Posterior vena cava (tissue), 2 donors: ENCODE measurements at places on chromosomes 1 and 21. TPM values are rescaled to one million over a fixed set of nuclear protein-coding genes. Genes with fewer than 3 reads are reported as not detected.
A peak's percentile ranks its signal among the peaks of the same experiment; 100 is the strongest.

DNA sequence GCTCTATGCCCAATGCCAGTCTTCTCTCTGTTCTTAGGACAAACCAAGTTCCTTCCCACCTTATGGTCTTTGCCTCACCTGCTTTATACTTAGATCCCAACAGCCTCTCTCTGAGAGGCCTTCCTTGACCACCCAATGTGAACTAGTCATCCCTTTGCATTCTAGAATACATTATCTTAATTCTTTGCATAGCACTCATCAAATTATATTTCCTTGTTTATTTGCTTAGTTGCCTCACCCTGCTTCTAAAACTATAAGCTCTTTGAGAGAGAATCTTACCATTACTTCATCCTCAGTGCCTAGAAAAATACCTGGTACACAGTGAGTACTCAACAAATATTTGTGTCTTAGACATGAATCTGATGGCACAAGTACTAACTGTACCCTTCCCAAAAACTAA lies 8.0 kb downstream of the PIGP start:
- DNase-seq, result no peak

- DNase-seq, result no peak
Measured at GRCh38 chr1:12567288-12567819, 50.7 kb downstream of the DHRS3 start.

DNA sequence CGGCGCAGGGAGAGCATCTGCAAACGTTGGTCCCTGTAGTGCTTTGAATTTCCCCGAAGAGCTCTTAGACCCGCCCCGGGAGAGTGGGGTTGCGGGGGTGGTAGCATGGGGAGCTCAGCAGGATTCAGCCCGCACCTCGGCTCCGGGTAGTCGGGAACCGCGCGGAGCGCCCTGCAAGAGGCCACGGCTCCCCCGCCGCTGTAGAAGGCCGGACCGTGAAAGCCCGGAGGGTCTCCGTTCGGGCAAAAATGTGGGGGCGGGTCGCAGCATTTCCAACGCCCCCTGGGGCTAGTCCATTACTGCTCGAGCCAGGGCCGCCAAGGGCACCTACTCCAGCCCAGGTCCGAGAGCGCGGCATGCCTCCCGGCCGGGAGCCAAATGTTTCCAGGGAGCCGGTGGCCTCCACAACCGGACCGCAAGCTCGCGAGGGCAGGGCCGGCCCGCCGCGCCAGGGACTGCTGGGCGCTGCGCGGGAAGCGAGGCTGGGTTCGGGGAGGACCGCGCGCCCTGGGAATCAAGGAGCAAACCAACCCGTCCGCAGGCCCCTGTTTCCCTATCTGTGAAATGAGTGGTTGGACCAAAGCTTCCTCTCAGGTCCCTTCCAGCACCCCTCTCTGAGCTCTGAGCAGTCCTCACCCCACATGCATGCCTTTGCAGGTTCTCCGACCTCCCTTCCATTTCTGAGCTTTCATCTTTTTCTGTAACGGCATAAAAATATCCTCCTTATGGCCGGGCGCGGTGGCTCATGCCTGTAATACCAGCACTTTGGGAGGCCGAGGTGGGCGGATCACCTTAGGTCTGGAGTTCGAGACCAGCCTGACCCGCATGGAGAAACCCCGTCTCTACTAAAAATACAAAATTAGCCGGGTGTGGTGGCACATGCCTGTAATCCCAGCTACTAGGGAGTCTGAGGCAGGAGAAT lies 775 bp upstream of the TMEM63A start:
- DNase-seq, result peak; percentile 83

DNA sequence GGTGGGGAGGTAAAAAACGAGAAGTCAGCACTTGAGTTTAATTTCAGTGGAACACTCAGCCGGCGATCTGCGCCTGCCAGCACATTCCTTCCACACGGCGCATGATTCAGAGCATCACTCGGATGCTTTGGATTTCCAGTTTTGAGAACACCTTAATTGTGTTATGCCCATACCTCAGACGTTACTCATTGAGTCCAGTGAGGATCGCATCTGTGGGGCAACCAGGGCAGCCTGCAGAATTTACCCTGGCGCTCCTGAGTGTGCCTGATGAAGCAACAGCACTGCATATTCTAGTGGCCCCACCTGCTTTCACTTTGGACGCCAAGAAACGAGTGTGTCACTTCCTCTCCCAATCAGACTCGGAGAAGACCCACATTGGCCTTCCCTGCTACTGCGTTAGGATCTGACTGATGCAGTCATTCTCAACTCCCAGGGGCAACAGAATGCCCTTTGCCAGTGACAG lies 19.9 kb downstream of the FAM89A start:
- DNase-seq, result no peak

DNA sequence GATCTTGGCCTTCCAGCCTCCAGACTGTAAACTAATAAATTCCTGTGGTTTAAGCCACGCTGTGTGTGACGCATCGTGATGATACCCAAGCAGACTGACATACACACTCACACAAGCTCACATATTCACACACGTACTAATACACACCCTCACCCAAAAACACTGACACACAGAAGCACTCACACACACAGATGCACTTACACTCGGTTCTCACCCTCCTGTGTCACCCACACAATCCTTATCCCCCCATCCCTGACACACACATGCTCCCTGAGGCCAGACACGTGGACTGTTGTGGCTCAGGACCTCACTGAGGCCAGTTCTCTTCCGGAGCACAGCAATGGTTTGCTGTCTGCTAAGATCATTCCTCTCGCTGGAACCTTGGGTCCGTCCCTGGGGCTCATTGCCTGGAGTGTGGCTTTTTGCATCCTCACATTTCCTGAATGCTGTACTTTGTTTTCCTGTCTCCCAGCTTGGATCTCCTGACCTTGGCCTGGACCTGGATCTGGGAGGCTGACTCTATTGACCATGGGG lies 76.9 kb upstream of the LYST start:
- DNase-seq, result no peak

DNA sequence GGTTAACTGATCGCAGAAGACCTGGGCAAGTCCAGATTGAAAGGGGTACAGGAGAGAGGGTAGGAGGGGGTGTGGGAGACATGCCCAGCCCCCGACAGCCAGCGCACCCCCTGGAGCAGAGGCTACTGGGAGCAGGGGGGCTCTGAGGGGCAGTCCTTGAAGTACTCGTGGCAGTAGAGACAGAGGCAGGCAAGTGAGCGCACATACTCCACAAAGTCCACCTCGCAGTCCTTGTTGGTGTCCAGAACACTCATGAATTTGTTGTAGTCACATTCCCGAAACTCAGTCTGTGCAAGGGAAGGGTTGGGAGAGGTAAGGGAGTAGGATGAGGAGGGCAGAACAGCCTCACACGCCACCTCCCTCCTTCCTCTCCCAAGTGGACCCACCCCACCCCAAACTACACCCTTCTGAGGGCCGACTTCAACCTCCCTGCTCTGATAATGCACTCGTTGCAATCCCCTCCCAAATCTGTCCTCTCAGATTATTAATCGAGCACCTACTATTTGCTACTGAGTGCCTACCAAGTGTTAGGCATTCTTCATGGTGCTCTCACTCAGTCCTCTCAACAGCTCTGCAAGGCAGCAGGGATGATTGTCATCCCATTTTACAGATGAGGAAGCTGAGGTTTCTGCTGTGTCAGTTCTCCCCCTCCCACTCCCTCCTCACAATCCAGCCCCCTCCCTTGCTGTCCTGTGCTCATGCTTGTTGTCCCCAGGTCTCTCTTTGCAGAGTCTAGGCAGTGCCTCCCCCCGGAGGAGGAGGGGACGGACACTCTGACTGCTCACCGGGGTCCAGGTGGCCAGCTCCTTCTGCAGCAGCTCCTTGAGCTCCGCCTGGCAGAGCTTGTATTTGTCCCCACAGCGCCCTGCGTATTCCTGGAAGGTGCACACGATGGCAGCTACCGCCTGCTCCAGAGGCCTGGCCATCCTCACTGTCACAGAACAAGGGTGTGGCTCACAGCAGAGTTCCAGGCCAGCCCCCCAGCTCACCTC lies 1.2 kb downstream of the S100A3 start:
- peak; percentile 71 for DNase-seq

DNA sequence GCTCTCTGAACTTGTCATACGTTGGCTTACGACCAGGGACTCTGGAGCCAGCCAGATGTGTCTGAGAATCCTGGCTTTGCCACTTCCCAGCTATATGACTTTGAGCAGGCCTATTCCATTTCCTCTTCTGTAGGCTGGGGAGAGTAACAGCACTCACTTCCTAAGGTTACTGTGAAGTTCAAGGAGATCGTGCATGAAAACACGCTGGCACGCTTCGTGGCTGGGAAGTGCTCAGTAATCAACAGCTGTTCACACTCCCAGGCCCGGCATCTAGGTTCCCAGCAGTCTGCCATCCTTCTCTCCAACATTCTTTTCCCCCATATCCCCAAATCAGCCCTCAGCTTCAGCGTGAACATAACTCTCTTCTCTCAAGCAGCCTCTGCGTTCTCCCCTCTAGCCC lies 2.0 kb downstream of the ASCL5 start:
- no peak for DNase-seq

DNA sequence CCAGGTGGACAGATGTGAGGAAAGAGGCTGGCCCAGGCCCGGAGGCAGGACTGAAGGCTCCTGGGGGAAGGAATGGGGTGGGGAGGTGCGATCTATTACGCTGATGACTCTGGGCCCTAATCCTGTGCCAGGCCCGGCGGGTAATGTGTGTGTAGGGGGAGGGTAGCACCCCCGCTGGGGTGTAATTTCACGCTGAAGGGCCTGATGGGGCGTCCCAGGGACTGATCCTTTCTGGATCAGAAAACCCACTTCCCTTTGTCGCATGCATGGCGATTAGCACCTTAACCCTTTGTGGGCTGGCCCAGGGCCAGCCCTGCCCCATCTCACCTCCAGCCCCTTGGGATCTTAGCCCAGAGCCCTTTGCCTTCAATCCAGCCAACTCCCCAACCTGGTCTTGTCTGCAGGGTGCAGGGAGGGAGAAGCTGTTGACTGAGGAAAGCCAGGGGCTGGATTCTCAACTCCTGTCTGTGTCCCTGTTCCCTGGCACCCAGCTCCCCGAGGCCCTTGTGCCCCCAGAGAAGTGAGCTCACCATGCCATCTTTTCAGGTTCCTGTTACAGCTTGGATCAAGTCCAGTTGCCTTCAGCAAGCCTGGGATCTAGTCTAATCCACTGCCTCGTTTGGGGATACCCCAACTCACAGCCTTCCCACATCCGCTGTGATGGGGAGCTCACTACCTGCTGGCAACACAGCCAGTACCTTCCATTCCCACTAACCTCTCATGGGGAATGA lies 26.0 kb downstream of the KNCN start:
- peak; percentile 43 for DNase-seq

DNA sequence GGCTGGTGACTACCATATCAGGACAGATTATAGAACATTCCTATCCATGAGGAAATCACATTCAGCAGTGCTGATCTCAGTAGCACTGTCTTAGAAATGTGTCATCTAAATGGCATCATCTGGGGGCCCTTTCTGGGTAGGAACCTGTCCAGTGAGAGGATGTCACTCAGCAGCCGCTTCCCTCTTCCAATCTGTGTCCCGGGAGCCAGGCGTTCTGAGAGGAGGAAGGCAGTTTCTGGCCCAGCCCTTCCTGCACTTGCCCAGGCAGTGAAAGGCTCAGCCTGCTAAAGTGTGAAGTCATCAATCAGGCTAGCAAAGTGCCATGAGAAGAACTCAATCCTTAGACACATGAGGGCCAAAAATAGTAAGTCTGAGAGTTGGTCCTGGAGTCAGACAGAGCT lies 25.6 kb downstream of the RAB4A start:
- DNase-seq, result no peak

DNA sequence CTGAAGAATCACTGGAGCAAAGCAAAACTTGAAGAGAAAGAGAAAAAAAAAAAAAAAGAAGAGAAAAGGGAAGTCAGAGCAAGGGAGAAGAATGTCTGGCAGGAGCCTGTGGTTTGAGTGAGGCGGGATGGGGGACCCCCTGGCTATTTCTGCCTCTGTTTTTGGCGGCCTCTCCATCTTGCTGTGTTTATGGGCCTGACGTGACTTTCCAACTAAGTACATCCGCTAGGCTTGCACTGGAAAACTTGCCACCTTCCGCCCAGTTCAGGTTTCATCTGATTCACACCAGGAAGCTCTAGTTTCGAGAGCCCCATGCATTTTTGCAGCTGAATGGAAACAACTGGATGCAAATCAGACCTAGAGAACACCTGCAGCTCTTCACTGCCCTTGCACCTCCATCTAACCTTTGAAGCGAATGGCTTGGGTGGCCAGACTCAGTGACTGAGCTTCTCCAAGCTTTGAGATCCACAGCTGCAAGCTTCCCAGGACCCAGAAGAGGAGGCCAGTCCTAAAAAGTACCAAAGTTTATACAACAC lies 28.0 kb downstream of the TBX15 start:
- no peak for DNase-seq

- DNase-seq, result no peak
Measured at GRCh38 chr1:164703960-164704411, 145.0 kb downstream of the PBX1 start.

DNA sequence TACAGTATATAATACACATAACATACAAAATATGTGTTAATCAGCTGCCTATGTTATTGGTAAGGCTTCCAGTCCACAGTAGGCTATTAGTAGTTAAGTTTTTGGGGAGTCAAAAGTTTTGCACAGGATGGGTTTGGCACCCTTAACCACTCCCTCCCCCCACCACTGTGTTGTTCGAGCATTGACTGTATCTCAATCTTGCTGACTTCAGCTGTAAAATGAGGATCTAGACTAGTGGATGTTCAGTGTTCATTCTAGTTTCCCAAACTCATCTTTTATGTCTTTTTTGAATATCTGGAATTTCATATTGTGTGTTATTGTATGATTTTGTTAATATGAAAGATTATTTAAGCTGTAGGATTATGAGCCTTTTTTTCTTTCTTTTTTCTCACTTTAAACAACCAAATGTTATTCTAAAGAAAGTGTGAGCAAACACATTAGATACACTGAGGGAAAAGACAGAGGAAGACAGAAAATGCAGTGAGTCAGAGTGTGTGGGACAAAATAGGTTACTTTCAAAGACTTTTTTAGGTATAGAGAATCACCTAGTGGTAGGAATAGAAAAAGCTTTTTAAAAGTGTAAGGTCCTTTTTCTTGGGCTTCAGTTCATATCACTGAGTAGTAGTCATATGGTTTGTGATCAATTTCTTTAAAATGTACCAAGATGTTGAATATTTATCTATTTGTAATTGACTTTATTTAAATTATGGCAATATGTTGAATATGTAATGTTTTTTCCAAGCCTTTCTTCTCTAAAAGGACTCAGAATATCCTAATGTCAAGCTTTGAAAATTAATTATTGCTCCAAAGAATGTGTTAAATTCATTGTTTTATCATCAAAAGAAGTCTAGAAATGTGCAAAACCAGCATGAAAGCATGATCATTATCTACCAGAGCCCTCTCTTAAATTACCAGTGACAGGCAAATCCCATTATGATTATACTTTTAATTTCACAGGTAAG lies 17.9 kb upstream of the CENPF start:
- no peak for DNase-seq

GPR37L1 gene
- 0.09 TPM for total RNA-seq

ZNF687 gene
- 17.1 TPM for total RNA-seq

DHDDS gene
- total RNA-seq, result 45.2 TPM

FAM72C gene
- 0.19 TPM for total RNA-seq

TCHH gene
- 0.14 TPM for total RNA-seq

HMCN1 gene
- total RNA-seq, result 17.3 TPM

HCN3 gene
- 1.5 TPM for total RNA-seq

CD53 gene
- total RNA-seq, result 59.2 TPM
